Activated CD8-positive, alpha-beta memory T cell treated with anti-CD3 and anti-CD28 coated beads, Interleukin-2, amount 10 ng/mL, durations not matched to agents 7 days and 5 days (primary cell): ENCODE measurements at places on chromosomes 4 and X. TPM values are rescaled to one million over a fixed set of nuclear protein-coding genes. Genes with fewer than 3 reads are reported as not detected.
A peak's percentile ranks its signal among the peaks of the same experiment; 100 is the strongest.

GRCh38 chr4:155392481-155393184 lies 15.9 kb upstream of the MAP9 start:
- H3K27ac ChIP-seq: no peak overlapping the region
- H3K36me3 ChIP-seq: no peaks in the 10 kb centered on the region
- no peak for DNase-seq
- H3K4me3 ChIP-seq: no peak overlapping the region

DNA sequence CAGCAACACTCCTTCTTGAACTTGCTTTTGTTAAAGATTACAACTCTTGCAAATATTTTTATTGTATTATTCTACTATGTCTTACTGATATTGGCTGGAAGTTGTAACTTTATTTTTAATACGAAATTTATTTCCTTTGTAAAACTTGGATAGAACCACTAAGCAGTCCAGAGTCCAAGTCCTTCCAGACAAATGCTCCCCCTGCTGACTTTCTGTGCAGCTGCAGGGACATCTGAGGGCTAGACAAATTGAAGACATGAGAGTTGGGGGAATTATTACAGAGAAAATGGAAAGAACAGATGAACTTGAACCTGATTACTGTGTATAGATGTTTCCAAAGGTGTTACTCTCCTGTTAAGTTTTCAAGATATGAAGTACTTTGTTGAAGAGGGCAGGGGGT lies 238.8 kb downstream of the GRIA3 start:
- H3K4me3 ChIP-seq: no peak overlapping the region
- H3K4me1 ChIP-seq: peaks cover 3% of the 10 kb centered on the region
- no peak for DNase-seq
- no peaks in the 10 kb centered on the region for H3K27me3 ChIP-seq

GRCh38 chrX:11059933-11060332 lies 51.2 kb upstream of the HCCS start:
- no peak overlapping the region for H3K4me3 ChIP-seq
- DNase-seq: no peak

GJB1 gene
- total RNA-seq: not detected

GRCh38 chr4:101205916-101206315 lies 141.4 kb downstream of the PPP3CA start:
- peaks cover 22% of the 10 kb centered on the region for H3K36me3 ChIP-seq
- H3K4me1 ChIP-seq: peaks cover 34% of the 10 kb centered on the region
- peak overlapping the region; percentile 28 for H3K4me3 ChIP-seq
- H3K27me3 ChIP-seq: no peaks in the 10 kb centered on the region
- peak; percentile 81 for DNase-seq
- peak overlapping the region; percentile 69 for H3K27ac ChIP-seq

COMMD8 gene
- 27.9 TPM for total RNA-seq

GNL3L gene
- total RNA-seq: 53.9 TPM

DNA sequence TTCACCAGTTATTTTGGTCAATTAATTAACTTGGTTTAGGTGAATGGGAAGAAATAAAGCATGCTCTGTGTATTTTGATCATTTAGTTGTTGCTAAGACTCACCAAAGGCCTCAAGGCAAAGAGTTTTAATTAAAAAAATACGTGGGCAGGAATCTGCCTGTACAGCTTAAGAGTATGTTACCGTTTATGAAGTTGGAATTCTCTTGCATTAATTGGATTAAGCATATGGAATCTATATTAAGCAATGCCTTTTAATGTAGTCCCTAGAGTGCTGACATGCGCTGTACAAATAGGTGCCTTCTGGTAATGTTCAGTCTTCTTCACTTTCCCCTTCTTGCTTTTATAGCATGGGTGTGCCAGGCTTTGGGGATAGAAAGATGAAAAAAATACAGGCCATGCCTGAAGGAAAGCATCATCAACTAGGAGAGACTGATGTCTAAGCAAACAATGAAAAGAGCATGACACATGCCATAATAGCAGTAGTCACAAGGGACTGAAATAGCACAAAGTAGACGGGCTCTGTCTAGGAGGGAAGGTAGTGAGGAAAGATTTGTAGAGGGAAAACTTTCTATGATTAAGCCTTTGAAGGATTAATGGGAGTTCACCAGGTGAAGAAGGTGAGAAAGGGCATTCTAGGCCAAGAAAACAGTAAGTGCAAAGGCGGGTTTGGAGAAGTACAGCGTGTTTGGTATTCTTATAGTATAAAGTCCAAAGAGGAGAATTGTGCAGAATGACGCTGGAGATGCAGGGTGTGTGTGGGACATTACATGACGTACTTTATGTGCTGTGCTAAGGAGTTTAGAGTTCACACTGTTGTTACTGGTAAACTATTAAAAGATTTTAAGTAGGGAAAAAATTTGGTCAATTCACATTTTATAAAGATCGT lies 226.1 kb upstream of the ANXA3 start:
- H3K36me3 ChIP-seq: no peaks in the 10 kb centered on the region
- peaks cover 51% of the 10 kb centered on the region for H3K27me3 ChIP-seq

GRCh38 chr4:110196871-110197528 lies 1.4 kb downstream of the ELOVL6 start:
- peaks cover 37% of the 10 kb centered on the region for H3K4me1 ChIP-seq
- peaks cover 12% of the 10 kb centered on the region for H3K36me3 ChIP-seq
- peaks cover 3% of the 10 kb centered on the region for H3K27me3 ChIP-seq
- H3K4me3 ChIP-seq: peak overlapping the region; percentile 86

GRCh38 chr4:109313168-109314133 lies 11.0 kb upstream of the COL25A1 start:
- H3K36me3 ChIP-seq: no peaks in the 10 kb centered on the region
- H3K4me3 ChIP-seq: no peak overlapping the region
- H3K27me3 ChIP-seq: peaks cover 22% of the 10 kb centered on the region
- no peak for DNase-seq

DNA sequence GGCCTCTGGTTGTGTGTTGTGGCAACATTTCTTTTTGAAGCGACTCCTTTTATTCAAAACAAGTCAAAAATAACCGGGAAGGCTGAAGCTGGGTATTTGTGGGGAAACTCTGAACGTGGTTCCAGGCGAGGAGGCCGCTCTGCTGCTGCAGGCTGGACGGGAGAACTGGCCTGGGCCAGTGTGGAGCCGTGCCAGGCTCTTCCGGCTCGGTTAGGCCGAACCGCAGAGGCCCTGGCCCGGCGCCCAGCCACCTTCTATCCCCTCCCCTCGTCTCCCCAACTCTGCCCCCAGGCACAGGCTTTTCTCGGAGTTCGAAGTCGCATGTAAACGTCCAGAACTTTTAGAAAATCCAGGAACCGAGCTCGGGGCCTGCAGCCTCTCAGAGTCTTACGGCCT lies 2.4 kb upstream of the BCOR start:
- DNase-seq: no peak
- H3K4me3 ChIP-seq: no peak overlapping the region
- H3K27ac ChIP-seq: no peak overlapping the region
- no peaks in the 10 kb centered on the region for H3K36me3 ChIP-seq

STS gene
- total RNA-seq: 1.7 TPM

DNA sequence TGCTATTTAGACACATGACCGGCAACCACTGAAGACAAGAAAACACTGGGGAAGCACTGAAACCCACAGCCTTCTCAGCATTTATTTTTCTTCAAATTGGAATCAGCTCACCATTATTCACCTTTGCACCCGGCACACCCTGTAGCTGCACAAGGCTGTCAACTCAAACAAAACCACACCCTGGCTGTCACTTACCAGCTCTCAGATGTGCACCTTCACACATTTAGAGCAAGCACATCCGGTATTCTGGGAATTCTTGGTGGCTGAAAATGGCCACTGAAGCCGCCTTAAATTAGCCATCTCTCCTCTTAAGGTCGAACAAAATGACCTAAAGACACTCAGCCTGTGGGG lies 5.9 kb downstream of the ZFYVE28 start:
- peaks cover 10% of the 10 kb centered on the region for H3K27me3 ChIP-seq
- peaks cover 73% of the 10 kb centered on the region for H3K4me1 ChIP-seq
- peaks cover 2% of the 10 kb centered on the region for H3K36me3 ChIP-seq

GRCh38 chr4:147019091-147019490 lies 73.4 kb upstream of the TTC29 start:
- H3K27ac ChIP-seq: no peak overlapping the region
- H3K36me3 ChIP-seq: no peaks in the 10 kb centered on the region
- no peak overlapping the region for H3K4me3 ChIP-seq

INTU gene
- total RNA-seq: 0.12 TPM

DNA sequence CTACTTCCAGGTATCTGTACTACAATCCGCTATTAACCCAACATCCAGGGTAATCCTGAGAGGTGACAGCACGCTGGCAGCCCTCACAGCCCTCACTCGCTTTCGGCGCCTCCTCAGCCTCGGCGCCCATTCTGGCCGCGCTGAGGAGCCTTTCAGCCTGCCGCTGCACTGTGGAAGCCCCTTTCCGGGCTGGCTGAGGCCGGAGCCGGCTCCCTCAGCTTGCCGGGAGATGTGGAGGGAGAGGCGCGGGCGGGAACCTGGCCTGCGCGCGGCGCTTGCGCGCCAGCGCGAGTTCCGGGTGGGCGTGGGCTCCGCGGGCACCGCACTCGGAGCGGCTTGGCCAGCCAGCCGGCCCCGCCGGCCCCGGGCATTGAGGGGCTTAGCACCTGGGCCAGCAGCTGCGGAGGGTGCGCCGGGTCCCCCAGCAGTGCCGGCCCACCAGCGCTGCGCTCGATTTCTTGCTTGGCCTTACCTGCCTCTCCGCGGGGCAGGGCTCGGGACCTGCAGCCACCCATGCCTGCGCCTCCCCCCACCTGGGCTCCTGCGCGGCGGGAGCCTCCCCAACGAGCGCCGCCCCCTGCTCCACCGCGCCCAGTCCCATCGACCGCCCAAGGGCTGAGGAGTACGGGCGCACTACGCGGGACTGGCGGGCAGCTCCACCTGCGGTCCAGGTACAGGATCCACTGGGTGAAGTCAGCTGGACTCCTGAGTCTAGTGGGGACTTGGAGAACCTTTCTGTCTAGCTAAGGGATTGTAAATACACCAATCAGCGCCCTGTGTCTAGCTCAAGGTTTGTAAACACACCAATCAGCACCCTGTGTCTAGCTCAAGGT lies 87.3 kb downstream of the PRSS12 start:
- DNase-seq: no peak
- peaks cover 22% of the 10 kb centered on the region for H3K27me3 ChIP-seq
- H3K27ac ChIP-seq: no peak overlapping the region
- no peaks in the 10 kb centered on the region for H3K36me3 ChIP-seq
- H3K4me3 ChIP-seq: peak overlapping the region; percentile 54

PNMA3 gene
- total RNA-seq: 1.0 TPM

GRCh38 chr4:134906404-134907023 lies 704.9 kb upstream of the PABPC4L start:
- no peak for DNase-seq
- no peak overlapping the region for H3K4me3 ChIP-seq
- H3K36me3 ChIP-seq: no peaks in the 10 kb centered on the region
- H3K4me1 ChIP-seq: no peaks in the 10 kb centered on the region
- no peaks in the 10 kb centered on the region for H3K27me3 ChIP-seq

GRCh38 chrX:47518144-47518543 lies 35.1 kb upstream of the ZNF41 start:
- no peak overlapping the region for H3K4me3 ChIP-seq
- no peaks in the 10 kb centered on the region for H3K36me3 ChIP-seq
- peaks cover 14% of the 10 kb centered on the region for H3K4me1 ChIP-seq
- no peak overlapping the region for H3K27ac ChIP-seq
- H3K27me3 ChIP-seq: peaks cover 5% of the 10 kb centered on the region

UXT gene
- total RNA-seq: 118 TPM
